ENCODE measurements at places on chromosomes 2 and 18.
A peak's percentile ranks its signal among the peaks of the same experiment; 100 is the strongest.

- no peak for DNase-seq
Measured at GRCh38 chr2:189608170-189608569, 27.6 kb upstream of the SLC40A1 start.

- no peak for DNase-seq
Measured at GRCh38 chr2:24588294-24588693, 97.2 kb downstream of the NCOA1 start.

DNA sequence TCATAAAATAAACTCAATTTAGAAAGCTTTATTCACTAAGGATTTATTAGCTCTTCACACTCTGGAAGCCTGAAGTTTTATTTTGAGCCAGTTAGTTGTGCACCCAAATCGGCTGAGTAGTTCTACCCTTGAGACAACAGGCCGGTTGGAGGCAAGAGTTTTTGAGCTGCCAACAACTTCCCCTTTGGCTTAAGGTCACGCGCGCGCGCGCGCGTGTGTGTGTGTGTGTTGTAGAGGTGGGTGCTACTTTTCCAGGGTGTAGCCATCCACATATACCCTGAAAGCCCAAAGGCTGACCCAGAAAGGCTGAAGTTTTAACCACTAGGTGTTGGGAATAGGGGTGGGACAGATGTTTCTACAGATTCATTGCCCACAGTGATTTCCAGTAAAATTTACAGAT is 150.2 kb upstream of the LHCGR start:
- no peak for DNase-seq

- DNase-seq, result no peak
Measured at GRCh38 chr2:60100034-60100433, 453.4 kb downstream of the BCL11A start.

- no peak for DNase-seq
Measured at GRCh38 chr2:74045454-74045853, 60.7 kb downstream of the TET3 start.

GRCh38 chr2:112819081-112819480 is 17.5 kb downstream of the IL1B start:
- no peak for DNase-seq

GRCh38 chr2:47905386-47906156 is 727 bp downstream of the FBXO11 start:
- peak; percentile 65 for DNase-seq

Data from GM20000 (cell line).